Fibroblast of skin of scalp (primary cell): ENCODE measurements at places on chromosomes 4 and X.

- DNase-seq = no peak
Observed at GRCh38 chr4:89551191-89551590, 243.6 kb upstream of the GPRIN3 start.

DNA sequence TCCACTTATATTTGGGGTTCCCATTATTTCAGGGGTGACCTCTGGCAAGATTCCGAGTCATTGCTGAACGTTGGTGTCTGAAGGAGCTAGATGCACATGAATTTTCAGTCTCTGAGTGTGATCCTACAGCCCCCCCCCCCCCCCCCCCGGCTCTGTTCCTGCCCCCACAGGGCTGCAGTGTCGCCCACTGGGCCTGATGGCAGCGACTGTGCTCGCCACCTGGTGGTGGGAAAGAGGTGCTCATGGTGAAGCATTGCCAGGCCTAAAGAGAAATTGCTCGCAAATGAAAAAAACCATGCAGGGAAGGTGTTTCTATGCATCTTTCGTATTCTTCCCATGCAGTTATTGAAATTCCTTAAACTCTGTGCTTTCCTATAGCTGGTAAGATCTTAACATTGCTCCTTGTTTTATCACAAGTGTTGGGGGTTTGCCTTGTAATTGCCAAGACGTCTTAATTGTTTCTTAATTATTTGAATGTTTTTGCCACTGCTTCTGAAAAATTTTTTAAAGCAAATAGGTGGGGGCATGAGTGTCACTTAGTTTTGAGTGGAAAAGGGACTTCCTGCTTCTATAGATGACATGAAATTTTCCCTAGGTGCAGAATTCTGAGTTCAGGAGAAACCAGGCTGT lies 63.2 kb downstream of the CLDN22 start:
- DNase-seq = peak; percentile 62

GRCh38 chrX:13284570-13284969 lies 35.3 kb downstream of the ATXN3L start:
- DNase-seq = no peak

DNA sequence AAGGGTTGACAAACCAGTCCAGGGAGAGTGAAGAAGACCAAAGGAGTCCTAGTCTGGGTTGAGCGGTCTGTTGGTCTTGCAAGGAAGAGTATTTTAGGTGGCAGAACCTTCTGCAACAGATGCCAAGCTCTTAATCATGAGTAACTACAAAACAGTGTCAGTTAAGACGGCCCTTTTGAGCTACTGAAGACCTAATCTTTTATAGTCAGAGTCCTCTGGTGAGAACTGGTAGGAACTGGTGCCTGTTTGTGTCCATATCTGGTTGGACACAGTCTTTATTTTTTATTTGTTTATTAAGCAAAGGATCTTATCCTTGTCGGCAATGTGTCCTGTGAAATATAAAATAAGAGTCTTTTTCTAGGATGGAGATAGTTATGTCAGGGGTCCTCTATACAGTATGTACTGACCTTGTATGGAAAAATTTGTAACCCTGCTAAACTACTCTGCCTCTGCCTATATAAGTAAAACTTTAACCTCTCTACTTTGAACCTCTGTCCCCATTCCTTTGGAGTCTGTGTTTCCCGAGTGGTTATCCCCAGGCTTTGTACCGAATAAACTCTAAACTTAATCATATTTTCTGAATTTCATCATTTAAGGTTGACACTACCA lies 47.1 kb downstream of the FAM13A start:
- DNase-seq = no peak

DNA sequence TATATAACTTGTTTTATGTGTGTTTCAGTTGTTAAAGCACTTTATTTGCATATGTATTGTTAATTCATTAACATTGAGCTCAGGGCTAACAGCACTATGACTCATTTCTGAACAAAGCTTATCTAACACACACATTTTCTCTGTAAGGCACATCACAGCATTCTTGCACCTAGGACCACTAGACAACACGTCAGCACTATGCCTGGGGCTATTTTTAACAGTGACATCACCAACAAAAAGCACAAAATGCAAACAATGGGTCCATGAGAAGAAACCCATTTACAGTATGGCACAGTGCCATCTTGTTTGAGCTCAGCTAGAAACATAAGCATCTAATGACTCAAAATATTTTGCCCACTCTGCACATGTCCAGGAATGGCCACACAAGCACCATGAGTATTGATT lies 124.4 kb downstream of the RELL1 start:
- DNase-seq = peak; percentile 6

DNA sequence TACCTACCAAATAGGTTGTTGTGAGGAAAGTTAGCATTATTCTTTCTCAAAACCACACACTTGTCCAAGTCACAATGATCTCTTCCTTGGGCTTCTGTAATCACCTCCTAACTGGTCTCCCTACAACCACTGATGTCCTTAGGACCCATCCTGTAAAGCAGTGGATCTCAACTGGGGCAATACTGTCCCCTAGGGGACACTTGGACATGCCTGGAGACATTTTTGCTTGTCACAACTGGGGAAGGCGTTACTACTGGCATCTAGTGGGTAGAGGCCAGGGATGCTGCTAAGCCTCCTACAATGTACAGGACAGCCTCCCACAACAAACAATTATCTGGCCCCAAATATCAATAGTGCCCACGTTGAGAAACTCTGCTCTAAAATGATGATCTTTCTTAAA lies 118.7 kb upstream of the AP1S2 start:
- DNase-seq = peak; percentile 28

DNA sequence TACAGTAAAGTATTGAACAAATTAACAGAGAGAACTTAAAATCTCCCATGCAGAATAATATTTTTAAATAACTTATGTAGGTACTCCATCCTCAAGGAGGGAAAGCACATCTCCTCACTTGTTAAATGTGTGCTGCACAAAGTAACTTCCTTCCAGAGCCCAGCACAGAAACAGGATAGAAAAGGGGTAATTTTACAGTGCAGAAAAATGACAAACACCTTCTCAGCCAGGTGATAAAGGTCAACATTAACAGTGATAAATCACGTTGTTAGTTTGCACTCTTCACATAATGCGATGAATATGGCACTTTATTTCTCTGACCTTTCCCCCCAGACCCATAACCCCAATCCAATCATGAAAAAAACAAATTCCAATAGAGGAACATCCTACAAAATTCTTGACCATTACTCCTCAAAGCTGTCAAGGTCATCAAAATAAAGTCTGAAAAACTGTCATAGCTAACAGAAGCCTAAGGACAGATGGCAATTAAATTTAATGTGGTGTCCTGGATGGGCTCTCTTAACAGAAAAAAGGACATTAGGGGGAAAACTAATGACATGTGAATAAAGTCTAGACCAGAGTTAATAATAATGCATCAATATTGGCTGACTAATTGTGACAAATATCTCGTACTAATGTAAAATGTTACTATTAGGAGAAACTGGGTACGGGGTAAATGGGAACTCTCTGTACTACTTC lies 547.4 kb upstream of the AGA start:
- no peak for DNase-seq

- no peak for DNase-seq
Observed at GRCh38 chr4:16705341-16705740, 193.1 kb downstream of the LDB2 start.

DNA sequence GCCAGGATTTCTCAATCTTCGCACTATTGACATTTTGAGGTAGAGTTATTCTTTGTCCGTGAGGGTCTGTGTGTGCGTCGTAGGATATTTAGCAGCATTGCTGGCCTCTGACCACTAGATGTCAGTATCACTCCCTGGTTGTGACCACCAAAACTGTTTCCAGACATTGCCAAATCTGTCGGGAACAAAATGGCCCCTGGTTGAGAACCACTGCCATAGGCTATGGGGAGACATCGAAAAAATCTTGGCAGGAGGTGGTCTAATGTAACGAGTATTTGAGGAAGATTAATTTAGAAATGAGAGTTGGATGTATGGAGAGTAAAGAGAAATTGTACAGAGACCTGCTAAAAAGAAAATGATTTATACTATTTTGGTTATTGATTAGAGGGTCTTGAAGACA lies 108.4 kb downstream of the DOCK11 start:
- peak; percentile 66 for DNase-seq

GRCh38 chrX:21973321-21974010 lies 33.0 kb downstream of the SMS start:
- no peak for DNase-seq

DNA sequence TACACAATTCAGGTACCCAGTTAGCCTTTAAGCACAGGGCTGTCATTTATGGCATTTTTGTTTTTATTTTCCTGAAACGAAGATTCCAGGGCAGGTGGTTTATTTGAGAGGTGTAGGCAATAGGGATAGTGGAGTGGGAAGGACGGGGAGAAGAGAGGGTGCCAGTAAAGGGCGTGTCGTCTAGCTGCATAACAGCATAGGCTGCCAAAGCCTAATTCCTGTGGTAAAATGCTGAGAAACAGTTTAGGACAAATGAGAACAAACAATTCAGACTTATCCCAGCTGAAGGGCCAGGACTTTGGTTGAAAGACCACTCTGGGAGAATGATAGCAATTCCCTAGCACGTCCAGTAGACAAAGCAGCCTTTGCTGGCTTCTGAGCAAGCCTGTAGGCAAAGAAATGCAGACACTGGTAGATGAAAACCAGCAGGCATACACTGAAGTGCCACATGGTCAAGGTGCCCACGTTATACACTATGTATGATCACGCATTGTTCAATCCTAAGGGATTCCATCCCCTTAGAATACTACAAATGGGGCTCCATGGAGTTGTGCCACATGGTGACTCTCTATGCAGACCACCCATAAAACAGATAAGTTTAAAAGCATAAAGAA lies 70.6 kb downstream of the PKD2 start:
- no peak for DNase-seq

GRCh38 chr4:89258506-89258905 lies 49.1 kb downstream of the GPRIN3 start:
- DNase-seq = no peak

DNA sequence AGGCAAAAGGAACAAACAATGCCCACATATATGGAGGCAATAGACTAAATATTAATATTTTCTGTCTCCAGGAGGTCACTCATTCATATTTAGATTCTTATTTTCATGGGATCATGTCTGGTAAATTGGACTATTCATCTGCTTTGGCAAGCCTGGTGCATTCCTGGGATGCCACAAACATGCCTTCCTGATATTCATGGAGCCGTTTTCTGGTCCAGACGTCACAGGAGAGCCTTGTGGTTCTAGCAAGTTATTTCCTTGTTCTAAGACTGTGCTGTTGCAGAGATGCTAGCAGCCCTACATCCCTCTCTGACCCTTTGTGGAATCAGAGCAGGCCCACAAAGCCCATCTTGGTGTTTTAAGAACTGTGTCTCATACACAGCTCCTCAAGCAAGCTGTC lies 16.1 kb upstream of the EXOSC9 start:
- peak; percentile 99 for DNase-seq

DNA sequence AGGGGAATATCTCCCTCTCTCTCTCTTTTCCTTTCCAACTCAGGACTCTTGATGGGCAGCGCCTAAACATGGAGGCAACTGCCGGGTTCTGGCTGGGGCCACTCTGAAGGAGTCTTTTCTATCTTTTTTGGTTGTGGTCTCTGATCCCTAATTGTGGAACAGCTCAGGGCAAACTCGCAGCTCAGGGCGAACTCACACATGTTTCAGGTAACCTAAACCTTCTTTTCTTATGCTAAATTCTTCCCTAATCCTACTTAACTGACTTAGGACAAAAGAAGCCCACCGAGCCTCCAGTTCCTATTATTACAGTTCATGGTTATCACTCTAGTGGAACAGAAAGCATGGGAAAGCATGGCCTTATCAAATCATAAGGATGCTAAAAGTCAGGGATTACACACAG lies 21.3 kb downstream of the ETDA start:
- DNase-seq = no peak

DNA sequence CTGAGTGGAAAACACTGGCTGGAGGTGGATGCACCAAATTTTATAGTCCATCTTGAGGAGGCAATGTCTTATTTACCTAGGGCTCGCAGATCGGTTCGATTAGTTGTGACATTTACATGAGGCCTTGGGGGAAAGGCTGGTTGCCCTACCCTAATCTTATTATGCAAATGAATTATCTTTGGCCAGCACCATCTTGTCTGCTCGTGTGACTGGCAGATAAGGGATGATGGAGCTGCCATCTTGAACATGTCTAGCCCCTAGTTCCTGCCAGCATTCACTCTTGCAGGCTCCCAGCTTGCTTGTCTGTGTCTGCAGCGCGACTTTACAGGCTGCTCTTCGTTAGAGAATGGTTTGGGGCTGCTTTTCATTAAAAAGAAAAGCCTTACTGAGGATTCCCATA lies 61.9 kb downstream of the SEC24B start:
- DNase-seq = no peak

DNA sequence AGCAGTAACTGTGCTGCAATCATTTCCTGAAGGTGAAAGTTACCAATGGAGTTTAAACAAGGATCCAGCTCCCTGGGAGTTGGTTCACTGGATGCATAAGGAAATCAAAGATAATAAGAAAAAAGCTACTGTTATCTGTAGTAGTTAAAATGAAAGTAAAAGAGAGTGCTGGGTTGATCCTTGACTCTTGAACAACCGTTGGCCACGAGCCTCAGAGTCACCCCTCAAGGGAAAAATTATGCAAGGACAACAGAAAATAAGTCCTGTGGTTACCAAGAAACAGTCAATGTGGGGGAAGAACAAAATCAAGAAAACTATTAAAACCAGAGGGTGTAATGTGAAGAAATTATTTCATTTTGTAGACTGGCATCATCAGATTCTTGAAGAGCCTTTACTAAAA lies 49.7 kb upstream of the DDIT4L start:
- no peak for DNase-seq

DNA sequence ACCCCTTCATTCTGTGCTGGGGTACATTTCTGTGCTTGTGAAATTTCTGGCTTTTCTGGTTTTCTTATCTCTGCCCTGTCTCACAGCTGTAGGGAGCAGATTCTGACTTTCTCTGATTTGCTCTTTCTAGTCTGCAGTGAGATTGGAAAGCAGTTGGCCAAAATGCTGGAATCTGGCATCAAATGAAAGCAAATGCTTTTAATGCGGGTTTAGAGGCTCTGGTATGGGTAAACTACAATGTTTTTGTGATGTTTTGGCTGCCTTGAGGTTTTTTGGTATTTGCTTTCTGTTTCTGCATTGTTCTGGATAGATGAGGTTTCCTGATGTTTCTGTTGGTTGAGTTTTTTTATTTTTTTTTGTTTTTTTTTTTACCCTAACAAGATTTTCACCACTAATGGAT lies 23.8 kb downstream of the SMIM20 start:
- DNase-seq = peak; percentile 77

DNA sequence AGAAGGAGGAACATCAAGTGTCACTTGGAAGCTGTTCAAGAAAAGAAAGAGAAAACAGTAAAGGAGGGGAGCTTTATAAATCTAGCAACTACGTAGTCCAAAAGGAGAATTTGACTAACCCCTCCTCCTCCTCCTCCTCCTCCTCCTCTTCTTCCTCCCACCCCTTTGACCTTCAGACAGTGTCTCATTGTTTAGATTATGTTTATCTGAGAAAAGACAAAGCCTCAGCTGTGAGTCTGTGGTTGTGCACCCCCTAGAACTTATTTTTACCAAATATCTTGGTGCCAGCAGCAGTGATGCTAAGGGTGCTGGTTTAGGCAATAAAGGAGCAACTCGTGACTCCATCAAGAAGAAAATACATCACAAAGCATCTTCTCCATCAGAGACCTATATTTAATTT lies 68.9 kb upstream of the BMP2K start:
- DNase-seq = no peak
